ENCODE measurements at places on chromosomes 2 and 18. TPM values are rescaled to one million over a fixed set of nuclear protein-coding genes. Genes with fewer than 3 reads are reported as not detected.
A peak's percentile ranks its signal among the peaks of the same experiment; 100 is the strongest.

DNA sequence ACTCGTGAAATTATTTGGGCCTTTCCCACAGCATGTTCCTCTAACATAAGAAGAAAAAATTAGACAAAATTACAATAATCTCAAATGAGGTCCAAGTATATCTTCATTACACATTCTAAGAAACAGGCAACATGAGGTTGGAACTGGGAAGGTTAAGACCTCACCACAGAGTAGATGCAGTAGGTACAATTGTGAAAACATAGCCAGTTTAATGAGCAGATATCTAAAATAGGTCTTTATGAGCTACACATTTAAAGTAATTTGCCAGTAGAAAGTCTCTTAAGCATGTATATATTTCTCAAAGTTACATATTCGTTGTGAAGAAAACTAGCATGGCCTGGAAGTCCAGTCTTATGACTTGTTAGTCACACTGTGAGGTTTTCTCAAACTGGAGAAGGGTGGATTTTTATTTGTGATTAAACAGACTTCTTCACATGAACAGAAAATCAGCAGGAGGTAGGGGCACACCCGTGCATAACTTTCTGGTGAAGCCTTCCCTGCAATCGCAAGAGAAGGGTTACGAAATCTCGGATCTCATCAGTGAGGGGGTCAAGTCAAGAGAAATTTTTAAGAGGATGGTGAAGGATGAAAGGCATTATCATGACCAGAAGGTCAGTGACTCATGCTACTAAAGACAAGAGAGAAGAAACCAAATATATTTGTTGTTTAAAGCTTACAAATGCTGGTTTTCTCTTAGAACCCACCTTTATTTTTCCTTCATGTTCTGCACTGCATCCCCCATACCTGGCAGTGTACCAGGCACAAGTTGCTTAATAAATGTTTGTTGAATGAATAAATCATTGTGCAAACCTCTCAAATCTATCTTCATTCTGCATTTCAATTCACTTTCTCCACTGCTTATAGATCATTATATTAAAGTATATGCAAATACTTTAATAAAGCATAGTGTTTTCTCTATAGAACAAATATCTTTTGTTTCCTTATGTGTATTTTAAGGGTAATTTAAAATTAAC lies 5.1 kb upstream of the RAB27B start:
- peaks cover 43% of the 10 kb centered on the region for H3K4me1 ChIP-seq
- H3K27me3 ChIP-seq = no peaks in the 10 kb centered on the region
- H3K27ac ChIP-seq = peak overlapping the region; percentile 90
- H3K4me3 ChIP-seq = peak overlapping the region; percentile 24

- H3K4me3 ChIP-seq = no peak overlapping the region
- no peak for DNase-seq
- no peaks in the 10 kb centered on the region for H3K27me3 ChIP-seq
- no peaks in the 10 kb centered on the region for H3K4me1 ChIP-seq
- no peaks in the 10 kb centered on the region for H3K36me3 ChIP-seq
These were observed 186.7 kb downstream of the INSIG2 start for GRCh38 chr2:118274841-118275510.

DNA sequence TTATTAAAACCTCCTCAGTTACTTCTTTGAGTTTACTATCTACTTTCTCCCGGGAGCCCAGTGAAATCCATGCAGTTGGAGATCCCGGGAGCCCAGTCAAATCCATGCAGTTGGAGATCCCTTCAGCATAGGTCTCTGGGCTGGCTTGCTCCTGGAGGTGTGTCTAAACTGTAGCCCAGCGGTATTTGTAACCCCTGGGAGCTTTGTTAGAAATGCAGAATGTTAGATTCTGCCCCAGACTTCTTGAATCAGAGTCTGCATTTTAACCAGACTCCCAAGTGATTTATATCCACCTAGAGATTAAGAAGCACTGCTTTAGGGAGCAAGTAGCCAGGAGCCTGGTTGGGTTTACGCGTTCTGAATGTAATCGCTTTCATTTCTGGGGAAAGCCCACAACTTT lies 54.5 kb downstream of the ARHGAP28 start:
- peaks cover 8% of the 10 kb centered on the region for H3K4me1 ChIP-seq
- H3K27ac ChIP-seq = no peak overlapping the region
- no peak overlapping the region for H3K4me3 ChIP-seq

- no peak overlapping the region for H3K4me3 ChIP-seq
- H3K36me3 ChIP-seq = peaks cover 43% of the 10 kb centered on the region
- no peak overlapping the region for H3K27ac ChIP-seq
- H3K4me1 ChIP-seq = peaks cover 7% of the 10 kb centered on the region
- H3K27me3 ChIP-seq = no peaks in the 10 kb centered on the region
These were observed 24.1 kb downstream of the PSMG2 start for GRCh38 chr18:12726774-12727550.

DNA sequence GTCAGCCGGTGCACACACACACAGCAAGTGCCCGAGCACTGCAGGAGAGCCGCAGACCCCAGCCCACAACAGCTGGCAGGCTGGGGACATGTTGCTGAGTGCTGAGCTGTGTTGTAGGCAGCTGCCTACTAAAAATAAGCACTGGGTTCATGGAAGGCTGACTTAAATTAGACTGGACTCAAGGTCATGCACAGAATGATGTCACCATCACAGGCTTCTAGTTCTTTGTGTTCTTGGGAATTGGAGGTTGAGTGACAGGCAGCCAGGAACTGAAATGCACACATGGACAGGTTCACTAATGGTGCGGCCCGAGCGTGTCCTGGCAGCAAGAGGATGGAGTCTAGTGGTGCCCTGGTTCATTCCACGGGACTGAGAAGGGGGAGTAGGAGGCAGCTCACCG lies 71.3 kb downstream of the VWA3B start:
- no peak overlapping the region for H3K4me3 ChIP-seq
- DNase-seq = no peak
- no peaks in the 10 kb centered on the region for H3K27me3 ChIP-seq
- H3K4me1 ChIP-seq = peaks cover 14% of the 10 kb centered on the region
- no peak overlapping the region for H3K27ac ChIP-seq

GRCh38 chr2:158214431-158214830 lies 112.8 kb downstream of the UPP2 start:
- no peak overlapping the region for H3K4me3 ChIP-seq
- H3K36me3 ChIP-seq = no peaks in the 10 kb centered on the region
- H3K4me1 ChIP-seq = peaks cover 6% of the 10 kb centered on the region
- no peaks in the 10 kb centered on the region for H3K27me3 ChIP-seq
- no peak overlapping the region for H3K27ac ChIP-seq
- DNase-seq = peak; percentile 57

GRCh38 chr2:184336688-184337087 lies 261.6 kb upstream of the ZNF804A start:
- no peaks in the 10 kb centered on the region for H3K36me3 ChIP-seq
- DNase-seq = peak; percentile 33
- H3K27ac ChIP-seq = no peak overlapping the region
- no peak overlapping the region for H3K4me3 ChIP-seq

ABCG8 gene
- not detected for total RNA-seq
